SIG-M5 (cell line): ENCODE measurements at places on chromosomes 5 and 9.

DNA sequence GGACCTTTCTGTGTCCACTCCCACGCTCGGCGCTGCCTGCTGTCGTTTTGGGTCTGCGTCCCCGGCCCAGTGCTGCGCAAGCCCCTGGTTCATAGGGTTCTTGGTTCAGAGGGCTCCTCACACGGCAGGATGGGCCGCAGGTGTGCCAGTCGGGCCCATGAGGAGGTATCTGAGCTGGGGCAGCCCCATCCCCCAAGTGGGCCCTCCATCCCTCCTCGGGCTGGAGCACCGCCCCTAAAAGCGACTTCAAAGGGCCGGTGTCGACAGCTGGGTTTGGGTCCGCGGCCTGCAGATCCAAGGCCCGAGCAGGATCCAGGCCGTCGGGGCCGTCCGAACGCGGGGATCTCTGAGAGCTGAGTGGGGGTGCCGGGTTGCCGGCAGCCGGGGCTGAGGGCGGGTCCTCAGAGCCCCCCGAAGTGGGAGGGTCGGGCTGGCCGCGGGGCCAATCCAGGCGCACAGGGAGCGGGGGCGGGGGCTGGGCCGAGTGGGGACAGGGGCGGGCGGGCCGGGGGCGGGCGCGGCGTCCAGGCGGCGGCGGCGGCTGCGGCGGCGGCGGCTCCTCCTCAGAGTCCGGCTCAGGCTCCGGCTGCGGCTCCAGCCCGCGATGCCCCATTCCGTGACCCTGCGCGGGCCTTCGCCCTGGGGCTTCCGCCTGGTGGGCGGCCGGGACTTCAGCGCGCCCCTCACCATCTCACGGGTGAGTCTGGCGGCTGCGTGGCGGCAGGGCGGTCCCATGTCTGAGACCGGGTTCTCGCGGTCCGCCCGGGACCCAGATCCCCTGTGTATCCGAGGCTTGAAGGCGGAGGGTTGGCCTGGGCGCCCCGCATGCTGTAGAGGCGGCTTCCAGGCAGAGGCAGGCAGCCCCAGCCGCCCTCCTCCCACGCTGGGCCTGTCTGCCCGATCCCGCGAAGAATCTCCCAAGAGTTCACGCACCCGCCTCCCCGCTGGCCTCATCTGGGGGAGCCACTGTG, at the start of gene PDLIM4:
Gene PDLIM4, plus strand, starts transcription at position 566 of the 971 bp plus-strand sequence. Its CDS starts 39 bp downstream, at position 605.
- DNase-seq: no peak

GRCh38 chr9:114373960-114374730, 13.6 kb downstream of the AKNA start:
- no peak for DNase-seq

DNA sequence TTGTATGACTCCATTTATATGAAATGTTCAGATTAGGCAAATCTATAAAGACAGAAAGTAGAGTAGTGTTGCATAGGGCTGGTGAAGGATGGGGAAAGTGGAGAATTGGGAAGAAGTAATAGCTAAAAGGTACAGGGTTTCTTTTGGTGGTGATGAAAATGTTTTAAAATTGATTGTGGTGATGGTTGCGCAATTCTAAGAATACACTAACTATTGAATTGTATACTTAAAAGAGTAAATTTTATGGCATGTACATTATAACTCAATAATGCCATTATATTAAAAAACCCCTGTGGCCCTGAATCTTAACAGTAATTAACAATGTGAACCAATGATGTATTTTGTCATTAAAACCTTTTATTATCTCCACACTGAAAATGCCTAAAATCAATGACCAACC, 20.4 kb upstream of the DMAC1 start:
- DNase-seq: no peak

- no peak for DNase-seq
Measured at GRCh38 chr5:118165619-118166018, 822.7 kb downstream of the DTWD2 start.

DNA sequence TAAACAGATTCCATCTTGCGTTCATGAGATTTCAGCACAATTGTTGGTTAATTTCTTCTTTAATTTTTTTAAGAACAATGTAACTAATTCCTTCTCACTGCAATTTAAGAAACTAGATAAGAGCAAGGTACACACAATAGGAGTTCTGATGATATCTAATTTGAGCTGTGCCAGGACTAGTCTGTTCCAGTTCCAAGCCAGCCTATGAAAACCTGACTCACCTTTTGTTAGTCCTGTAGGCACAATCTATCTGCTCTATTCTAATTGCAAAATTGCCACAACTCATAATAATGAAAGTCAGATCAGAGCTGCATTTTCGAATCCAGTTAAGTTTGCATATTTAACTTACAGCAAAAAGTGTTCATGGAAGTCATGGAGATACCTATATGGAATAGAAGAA, 494.1 kb upstream of the TUSC1 start:
- DNase-seq: no peak
